GF-D8 (cell line): ENCODE measurements at places on chromosomes 5 and 9.

- DNase-seq: no peak
Observed at GRCh38 chr5:96648023-96648422, 14.2 kb upstream of the CAST start.

- no peak for DNase-seq
Observed at GRCh38 chr9:72412483-72413040, 47.6 kb upstream of the ZFAND5 start.

DNA sequence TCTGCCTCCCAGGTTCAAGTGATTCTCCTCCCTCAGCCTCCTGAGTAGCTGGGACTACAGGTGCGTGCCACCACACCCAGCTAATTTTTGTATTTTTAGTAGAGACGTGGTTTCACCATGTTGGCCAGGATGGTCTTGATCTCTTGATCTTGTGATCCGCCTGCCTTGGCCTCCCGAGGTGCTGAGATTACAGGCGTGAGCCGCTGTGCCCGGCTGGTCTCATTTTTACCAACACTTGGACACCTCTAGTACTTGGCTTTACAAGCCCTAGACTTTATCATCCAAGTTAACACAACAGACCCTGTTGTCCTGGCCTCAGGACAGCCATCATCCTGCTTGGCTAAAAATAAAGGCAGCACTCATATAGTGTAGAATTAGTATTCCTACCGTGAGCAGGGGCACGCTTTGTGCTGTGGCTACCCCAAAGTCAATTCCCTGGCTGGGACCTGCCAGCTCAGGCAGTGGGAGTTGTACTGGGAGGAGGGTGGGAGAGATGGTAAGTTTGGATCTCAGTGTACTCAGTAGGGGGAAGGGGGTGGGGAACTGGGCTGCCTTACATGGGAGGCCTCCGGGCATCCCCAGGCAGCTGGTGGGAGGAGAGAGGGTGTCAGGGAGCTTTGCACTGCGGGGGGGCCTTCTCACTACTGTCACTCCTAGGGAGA, 6.6 kb downstream of the PDZD2 start:
- DNase-seq: no peak

GRCh38 chr9:96376891-96377874, 6.3 kb downstream of the SLC35D2 start:
- DNase-seq: no peak

DNA sequence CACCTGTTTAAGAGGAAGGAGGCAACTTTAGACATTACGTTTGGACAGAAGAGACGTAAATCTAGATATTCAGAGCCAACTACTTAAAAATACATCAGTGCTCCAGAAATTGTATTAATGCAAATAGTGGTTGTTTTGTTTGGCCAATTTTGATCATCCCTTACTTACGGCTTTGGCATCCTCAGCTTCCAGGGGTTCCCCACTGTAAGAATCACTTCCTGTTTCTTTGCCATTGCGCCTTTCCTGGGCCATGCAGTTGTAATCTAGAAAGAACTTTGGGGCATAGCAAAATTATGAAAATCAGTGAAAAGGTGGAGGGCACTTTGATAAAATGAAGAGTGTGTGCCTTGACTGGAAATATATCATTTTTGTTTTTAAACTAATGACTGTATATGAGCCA, 537.2 kb upstream of the TLE4 start:
- DNase-seq: no peak

- no peak for DNase-seq
Observed at GRCh38 chr9:122904466-122904822, 715 bp downstream of the RC3H2 start.

DNA sequence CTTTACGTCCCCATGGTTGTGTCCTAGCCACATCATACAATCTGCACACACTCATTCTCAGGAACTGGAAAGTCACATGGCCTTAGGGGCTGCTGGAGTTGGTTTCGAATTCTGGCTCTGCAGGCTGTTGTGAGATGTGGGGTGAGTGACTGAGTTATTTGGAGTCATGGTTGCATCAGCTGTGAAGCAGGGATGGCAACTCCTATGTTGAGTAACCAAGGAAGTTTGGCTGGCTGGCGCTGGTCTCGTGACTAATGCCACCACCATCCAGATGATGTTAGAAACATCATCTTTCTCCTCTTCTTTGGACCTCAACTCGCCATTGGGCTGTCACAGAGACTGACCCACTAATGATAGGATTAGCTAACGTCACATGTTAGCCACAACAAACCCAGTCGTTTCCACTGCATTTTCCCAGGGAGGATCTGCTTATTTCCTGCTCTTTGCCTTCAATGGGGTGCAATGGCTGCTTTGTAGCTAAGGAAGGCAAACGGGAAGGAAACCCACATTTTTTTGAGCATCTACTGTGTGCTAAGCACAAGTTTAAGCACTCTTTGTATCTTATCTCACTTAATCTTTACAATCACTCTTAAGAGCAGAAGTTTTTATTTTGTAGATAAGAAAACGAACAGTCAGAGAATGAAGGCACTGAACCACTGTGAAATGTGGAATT, 78.1 kb upstream of the UBTD2 start:
- DNase-seq: no peak

DNA sequence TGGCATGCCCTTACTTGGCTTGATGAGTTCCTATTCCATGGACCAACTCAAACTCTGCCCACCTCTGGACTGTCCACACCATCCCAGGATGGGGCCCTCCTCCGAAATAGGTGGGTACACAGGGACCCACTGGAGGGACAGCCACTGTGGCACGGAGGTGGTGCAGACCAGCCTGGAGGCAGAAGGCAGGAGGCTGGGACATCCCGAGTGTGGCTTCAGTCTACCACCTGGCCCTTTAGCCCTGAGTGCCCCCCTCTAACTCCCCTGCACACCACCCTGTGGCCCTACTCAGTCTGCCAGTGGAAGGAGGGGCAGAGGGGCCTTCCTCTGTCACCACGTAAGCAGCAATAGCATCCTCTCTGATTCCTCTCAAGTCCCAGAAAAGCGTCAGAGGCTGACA, 3.7 kb downstream of the IL3 start:
- DNase-seq: no peak

DNA sequence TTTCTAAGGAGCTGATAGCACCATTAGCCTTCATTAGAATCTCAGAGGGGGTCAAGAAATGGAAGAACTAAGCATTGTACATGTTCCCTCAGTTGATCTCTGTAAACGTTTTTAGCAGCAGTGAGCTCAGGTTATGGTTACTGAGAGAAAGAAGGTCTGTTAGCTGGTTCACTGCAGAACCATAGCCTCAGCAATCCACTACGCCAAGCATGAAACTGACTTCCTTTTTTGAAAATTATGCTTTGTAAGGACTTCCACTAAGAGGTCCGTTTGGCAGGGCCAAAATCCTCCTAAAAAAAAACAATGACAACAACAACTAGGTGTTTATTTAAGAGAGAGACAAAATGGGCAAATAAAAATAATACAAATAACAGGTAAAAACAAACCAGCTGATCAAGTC, 273.3 kb downstream of the AOPEP start:
- no peak for DNase-seq

DNA sequence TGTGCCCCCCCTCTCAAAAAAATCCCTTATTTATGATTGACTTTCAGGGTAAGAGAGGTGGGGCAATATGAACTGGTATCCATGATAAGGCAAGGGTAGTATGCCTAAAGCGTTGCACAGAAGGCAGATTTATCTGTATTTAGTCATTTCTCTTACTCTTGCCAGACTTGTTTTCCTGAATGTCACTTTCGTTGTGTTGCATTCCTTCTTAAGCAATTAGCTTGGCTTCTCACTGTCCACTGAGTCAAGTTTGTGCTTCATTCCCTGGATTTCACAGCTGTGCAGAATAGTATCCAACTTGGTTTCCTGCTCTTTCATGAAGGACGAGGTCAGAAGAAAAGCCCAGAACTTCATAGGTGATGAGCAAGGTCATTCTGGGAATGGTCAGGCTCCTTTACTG, 301.5 kb upstream of the ACTBL2 start:
- DNase-seq: no peak

DNA sequence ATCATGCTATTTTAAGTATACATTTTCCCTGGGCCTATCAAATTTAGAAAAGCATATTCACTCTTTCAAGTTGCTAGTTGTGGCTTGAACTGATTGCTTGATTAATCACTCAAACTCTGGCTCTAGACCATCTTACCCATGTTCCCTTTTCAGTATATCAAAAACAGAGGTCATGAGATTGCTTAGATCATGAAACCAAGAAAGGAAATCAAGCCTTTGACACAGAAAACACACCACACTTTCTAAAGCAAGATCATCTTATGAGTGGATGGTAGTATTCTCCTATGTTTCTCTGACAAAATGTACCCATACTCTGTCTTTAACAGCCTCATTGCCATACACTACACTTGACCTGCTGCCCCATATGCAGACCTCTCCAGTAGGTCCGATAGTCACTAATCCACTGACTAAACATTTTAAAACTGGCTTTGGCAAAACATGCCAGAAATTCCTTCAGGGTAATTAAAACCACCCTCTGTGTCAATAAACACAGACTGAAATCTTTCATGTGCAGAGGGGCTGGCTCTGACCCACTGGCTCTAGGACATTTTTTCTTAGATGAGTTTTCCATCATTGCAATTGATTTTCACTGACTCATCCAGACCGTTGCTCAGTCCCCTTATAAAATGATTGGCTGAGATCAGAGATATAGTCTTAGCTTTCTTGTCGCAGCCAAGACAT, 18.2 kb downstream of the PPP2R2B start:
- DNase-seq: no peak

DNA sequence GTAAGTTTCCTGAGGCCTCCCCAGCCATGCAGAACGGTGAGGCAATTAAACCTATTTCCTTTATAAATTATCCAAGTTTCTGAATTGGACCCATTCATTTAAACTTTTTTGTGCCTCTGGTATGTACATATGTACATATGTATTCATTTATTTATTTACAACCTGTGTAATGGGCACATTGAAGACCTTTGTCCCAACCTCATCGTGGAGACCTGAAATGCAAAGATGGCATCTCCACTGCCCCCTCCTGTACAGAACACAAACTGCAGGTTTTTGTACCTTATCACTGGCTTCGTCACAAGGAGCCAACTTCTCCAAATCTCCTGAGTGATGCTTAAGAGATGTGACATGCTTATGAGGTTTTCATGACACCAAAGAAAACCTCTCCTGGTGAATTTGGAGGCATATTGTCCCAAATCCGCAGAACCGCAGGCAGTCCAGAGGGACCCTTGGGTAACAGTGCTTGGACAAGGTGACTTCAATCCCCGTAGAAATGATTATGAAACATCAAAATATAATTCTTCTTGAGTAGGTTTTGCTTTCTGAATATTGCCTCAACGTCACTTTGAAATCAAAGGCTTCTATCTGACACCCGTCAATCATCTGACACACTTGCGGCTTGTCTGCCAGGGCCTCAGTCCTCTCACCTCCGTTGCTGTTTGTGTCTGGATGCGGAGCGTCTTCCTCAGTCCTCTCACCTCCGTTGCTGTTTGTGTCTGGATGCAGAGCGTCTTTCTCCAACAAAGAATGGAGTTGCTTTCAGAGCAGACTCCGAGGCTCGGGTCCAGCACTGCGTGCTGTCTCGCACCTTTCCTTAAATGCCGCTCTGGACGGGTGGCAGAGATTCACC, 135.0 kb upstream of the IRX4 start:
- DNase-seq: no peak
